ENCODE measurements at places on chromosomes 12 and 14.

DNA sequence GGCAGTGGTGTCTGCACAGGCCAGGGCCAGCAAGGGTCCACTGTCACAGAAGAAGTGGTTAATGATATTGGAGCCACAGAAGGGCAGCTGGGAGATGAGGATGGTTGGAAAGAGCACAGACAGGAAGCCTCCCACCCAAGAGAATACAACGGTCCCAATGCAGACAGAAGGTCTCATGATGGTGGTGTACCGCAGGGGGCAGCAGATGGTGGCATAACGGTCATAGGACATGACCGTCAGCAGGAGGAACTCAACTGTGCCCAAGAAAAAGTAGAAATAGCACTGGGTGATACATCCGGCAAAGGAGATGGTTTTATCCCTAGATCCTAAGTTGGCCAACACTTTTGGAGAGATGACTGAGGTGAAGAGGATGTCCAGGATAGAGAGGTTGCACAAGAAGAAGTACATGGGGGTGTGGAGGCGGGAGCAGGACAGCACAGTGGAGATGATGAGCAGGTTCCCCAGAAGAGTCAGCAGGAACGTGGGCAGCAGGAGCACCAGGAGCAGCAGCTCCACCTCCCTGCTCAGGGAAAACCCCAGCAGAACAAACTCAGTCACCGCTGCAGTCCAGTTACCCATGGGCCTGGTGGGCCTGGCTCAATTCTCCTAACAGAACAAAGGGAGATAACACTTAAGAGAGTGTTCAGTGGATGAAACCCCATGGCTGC lies 9.8 kb downstream of the OR6J1 start:
- no peak for DNase-seq

- DNase-seq, result no peak
These were observed 68.2 kb downstream of the DRAM1 start for GRCh38 chr12:101945369-101946232.

DNA sequence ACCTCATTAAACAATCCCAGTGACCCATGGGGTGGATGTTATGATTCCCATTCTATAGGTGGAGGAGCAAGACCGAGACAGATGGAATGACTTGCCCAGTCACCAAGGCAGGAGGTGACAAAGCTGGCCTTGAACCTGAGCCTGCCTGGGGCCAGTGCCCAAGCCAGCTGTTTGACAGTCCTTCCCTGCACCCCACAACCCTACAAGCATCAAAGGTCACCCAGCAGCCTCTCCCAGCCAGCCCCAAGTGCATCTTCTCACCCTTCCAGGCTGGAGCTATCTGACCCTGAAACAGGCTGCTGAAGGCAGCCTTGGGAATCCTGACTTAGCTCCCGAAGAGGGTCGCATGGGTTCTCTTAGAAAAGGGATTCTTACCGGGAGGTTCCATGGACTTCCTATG lies 20.3 kb downstream of the MMAB start:
- no peak for DNase-seq

GRCh38 chr14:41302776-41303175 lies 303.9 kb upstream of the LRFN5 start:
- DNase-seq, result no peak

- no peak for DNase-seq
These were observed 123.3 kb upstream of the PLXNC1 start for GRCh38 chr12:94025068-94025467.

- DNase-seq, result no peak
These were observed 27.9 kb downstream of the CCNK start for GRCh38 chr14:99508896-99509629.

GRCh38 chr12:98370976-98371375 lies 144.4 kb upstream of the TMPO start:
- no peak for DNase-seq

DNA sequence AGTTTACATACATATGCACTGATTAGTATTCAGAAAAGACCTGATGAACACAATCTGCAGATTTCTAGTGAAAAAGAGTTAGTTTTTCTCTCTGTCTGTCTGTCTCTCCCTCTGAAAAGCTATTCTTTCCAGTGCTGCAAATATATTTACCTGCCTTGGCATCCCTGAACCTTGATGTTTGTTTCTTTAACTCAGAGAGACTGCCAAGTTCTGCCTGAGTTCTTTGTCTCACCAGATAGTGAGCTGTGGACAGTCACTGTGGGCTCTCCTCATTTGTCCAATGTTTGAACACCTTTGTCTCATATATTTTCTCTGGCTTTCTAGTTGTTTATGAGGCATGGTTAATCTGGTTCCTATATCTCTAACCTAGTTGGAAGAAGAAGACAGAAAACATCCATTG lies 250.4 kb downstream of the SOX5 start:
- DNase-seq, result no peak

DNA sequence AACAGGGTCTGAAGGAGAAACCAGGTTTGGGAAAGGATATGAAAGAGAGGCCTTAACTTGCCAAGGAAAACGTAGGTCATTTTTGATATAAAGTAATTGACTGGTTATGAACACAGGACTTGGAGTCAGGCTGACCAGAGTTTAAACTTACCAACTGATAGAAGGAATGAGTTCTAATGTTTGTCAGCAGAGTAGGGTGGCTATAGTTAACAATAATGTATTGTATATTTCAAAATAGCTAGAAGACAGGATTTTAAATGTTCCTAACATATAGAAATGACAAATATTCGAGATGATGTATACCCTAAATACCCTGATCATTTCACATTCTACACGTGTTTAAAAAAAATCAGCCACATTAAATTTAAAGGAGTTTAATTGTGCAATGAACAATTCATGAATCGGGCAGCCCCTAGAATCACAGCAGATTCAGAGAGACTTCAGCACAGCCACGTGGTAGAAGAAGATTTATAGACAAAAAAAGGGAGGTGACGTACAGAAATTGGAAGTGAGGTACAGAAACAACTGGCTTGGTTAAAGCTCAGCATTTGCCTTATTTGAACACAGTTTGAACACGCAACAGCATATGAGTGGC lies 52.5 kb upstream of the PLEKHG7 start:
- DNase-seq, result no peak

GRCh38 chr14:20501346-20501745 lies 4.0 kb upstream of the RNASE10 start:
- DNase-seq, result no peak

DNA sequence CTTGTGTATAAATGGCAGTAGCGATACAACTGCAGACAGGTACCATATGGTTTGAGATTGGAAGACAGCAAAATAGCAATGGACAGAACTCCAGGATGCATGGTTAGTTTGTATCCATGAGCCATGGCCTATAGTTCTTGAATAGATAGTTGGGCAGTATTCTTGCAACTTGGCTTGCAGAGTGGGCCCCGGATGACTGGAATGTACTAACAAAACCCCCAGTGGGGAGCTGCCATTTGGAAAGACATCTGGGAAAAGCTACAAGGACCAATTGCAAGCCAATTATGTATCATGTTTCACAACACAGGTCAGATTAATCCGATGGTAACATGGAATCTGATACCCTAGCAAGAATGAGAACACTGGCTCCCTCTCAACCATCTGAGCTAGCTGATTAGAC lies 279.6 kb downstream of the RERGL start:
- no peak for DNase-seq

- DNase-seq, result no peak
These were observed 326.3 kb downstream of the ZFP36L1 start for GRCh38 chr14:68466491-68466977.

DNA sequence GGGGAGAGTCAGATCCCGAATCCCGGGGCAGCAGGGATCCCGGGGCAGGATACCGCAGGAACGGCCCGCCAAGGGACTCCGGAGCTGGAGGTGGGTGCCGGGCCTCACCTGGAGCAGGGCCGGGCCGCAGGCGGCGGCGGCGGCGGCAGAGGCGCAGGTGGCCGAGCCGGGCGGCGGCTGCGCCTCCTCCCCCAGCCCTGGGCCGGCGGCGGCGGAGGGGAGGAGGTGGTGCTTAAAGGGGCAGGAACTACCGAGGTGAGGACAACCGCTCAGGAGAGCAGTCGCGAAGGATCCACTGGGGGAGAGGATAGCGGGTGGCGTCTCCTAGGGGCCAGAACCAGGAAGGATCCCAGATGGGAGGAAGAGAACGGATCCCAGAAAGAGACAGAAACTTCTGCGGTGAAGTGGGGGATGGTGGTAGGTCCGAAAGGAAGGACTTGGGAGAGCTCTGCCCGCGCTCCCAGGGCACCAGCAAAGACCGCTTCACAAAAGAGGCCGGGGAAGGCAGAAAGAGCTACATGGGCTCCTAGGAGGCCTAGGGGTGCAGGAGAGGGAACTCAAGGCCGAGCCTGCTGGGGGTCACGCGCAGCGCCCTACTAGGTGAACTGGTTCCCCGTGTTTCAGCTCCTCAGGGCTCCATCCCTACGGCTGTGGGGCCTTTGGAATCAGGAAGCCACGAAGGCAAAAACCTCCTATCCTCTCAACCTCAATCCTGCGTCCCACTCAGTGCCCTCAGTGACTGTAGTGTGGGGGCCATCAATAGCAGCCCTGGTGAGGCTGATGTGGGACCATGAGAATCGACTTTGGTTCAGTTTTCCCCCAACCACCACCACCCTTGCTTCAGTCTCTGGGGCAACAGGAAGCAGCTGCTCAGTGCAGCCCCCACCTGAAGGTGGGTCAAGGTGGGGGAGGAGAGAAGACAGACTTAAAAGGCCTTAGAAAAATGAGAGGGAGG lies 5.0 kb upstream of the BAZ2A start:
- peak; percentile 67 for DNase-seq

DNA sequence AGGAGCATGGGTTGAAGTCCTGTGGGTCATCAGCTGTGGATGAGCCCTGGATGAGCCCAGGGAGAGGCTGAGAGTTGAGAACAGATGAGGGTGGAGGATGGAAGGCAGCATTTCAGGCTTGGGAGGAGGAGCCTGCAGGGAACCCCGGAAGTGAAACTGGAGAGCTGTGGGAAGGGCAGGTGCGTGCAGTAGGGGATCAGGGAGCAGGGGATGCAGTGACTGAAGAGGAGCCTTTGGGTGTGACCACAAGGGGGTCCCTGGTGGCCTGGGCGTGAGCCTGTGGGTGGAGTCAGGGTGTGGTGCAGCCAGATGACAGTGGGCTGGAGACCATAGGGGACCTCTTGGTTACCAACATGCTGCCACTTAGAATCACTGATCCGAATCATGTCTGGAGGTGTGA lies 115.5 kb downstream of the PAPOLA start:
- DNase-seq, result no peak

GRCh38 chr12:57626921-57627445 lies 6.0 kb downstream of the B4GALNT1 start:
- DNase-seq, result no peak

- DNase-seq, result no peak
These were observed 449.6 kb upstream of the DCN start for GRCh38 chr12:91632042-91632786.

GRCh38 chr12:94147991-94148738 lies at the start of gene PLXNC1:
Gene PLXNC1 (plus strand): TSS chr12:94148577. CDS start chr12:94148972, 395 bp downstream.
- DNase-seq, result peak; percentile 66

GRCh38 chr12:120138366-120138765 lies 21.8 kb upstream of the RAB35 start:
- no peak for DNase-seq

DNA sequence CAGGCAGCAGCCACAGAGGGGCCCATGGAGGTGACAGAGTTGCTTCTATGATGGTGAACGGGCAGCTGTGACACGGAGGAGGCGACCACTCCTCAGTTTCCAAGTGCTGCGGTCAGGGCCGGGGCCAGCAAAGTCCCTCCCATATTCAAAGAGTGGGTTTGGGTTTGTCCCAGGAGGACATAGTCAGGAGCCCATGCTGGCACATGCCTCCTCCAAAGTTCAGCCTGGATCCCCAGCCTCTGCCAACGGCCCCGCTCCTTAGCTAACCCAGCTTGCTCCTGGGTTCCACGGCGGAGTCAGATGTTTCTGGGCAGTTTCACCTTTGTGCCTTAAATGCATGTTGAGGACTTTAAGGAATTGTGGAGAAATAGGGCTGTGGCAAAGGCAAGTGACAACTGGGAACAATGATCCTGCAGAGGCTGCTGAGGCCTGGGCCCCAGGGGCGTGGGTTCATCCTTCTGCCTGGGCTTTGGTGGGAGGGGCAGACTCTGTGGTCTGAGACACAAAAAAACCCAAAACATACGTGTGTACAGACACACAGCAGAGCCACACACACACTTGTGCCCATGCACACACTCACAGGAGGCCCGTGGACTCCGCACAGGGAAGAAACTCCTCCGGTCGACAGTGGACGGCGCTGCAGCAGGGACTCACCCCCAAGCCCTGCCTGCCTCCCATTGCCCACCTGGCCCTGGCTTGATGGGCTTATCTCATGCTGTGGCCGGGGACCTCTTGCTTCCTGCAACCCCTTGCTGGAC lies 399.4 kb downstream of the TMEM121 start:
- no peak for DNase-seq

DNA sequence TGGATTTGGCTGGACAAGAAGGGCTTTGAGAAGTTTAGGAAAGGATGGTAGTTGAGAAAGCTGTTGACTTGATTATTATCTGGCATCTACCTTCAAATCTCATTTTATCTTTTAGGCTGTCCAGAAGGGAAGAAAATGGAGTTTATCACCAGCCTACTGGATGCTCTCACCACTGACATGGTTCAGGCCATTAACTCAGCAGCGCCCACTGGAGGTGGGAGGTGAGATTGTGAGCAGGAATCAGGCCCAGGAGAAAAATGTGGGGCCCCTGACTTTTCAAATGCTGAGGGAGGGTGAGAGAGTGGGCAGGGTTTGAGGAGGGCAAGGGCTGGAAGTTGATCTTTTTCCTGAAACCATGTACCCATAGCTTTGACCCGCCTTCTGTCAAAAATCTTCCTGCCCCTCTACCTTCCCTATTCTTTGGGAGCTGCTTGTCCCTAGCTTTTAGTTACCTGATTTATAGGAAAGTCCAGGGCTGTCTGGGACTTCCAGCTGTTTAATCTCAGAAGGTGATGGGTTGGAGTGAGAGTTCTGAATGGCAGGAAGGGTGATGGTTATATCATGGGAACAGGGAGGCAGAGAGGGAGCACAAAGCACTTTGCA lies 134.2 kb downstream of the SMOC1 start:
- peak; percentile 40 for DNase-seq

DNA sequence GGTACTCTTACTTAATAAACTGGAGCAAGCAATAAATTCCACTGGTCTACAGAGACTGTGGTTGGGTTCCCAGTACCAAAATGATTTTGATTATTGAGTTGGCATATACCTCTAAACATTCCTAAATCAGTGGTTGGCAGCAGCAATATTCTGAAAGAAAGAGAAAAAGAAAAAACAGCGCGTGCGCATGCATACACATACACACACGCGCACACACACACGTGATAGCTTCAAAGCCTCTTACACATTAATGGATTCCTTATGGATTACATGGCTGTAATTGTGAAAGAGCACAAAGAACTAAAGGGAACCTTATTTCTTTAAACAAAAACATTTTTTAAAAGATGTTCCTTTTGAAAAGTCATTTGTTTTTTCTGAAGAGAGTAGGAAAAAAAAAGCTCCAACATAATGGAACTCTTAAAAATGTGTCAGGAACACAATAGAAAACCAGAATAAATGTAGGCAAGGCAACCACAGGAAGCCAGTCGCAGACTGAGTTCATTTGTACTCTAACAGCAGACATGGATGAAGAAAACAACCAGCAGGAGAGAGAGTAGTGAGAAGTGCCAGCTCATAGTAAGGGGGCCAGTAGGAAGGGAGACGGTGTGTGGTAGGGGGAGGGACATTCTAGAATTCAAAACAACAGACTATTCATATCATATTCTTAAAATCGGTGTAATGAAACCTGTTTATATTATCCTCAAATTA lies 80.0 kb downstream of the DRAM1 start:
- no peak for DNase-seq

Measured in stimulated activated CD4-positive, alpha-beta T cell treated with anti-CD3 and anti-CD28 coated beads, Interleukin-1b, Interleukin-23, amount 100 ng/mL, for 48 hours (primary cell).